IPS-NIHi11 (cell line): ENCODE measurements at places on chromosomes 7 and 10.

DNA sequence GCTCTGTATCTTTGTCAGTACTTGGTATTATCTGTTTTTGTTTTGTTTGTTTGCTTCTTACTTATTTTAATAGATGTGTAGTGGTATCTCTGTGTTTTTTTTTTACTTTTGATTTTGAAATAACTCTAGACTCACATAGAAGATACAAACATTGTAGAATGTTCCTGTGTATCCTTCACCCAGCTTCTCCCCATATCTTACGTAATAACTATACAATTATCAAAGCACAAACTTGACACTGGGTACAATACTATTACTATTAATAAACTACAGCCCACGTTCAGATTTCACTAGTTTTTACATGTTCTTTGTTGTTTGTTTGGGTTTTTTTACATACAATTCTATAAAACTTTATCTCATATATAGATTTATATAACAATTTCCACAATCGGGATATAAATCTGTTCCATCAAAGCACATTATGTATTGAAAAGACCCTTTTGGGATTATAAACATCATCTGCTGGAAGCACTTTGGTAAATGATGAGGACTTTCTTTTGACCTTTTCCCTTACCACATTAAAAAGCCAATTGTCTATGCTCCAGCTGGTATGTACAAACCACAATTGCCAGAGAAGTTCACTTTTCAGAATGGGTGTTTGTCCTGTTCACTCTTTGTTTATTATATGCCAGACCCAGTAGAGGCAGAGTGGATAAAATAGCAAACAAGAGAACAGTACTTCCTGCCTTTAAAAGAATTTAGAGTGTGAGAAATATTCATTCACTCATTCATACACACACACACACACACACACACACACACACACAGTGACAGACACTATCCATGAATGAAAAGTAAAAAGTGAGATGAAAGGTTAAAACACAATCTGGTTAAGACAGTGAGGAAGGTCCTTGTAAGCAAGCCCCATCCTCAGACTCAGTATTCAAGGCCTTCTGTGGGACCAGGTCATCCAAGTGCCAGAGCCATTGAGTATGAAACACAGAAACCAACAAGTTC, 113.0 kb downstream of the SGMS1 start:
- no peak for DNase-seq

DNA sequence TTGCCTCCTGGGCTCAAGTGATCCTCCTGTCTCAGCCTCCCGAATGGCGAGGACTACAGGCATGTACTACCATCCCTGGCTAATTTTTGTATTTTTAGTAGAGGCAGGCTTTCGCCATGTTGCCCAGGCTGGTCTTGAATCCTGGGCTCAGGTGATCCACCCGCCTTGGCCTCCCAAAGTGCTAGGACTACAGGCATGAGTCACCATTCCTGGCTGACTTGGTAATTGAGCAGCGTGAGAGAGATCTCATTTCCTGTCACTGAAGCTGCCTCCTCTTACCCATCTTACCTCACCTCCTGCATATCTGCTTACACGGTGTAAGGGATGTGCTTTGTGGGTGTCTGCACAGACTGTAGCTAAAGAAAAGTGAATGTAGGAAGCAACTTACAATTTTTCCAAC, 9.7 kb downstream of the IFIT3 start:
- no peak for DNase-seq

DNA sequence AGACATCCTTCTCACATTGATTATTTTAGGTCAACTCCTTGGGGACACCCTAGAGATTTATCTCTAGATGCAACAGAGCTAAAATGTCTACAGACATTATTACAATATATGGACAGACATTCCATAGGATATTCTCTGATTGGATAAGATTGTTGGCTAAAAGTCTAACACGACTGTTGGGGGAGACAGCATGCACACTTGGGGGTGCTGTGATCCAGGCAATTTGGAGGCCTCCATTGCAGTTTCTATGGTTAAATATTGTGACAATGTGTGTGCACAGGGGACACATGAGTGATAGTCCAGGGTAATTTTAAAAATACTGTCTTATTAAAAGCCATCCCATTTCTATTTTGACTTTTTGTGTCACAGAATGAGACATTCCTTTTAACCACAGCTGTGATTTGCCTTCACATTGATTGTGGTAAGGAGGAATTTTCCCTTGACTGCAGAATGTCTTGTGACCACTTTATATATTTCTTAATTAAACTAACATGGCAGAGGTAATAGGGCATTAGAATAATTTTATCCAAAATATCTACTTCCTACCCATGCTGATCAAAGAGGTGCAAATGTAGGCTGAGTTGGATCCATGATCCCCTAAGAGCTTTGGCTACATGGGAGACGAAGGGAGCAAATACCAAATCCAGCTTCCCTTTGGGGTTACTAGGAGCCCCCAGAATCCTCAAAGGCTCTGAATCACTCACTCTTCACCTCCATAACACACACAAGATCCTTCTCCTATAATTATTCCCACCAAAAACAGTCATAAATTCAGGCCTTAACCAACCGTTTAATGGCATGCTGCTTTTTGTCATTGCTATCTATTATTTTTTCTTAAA, 7.3 kb downstream of the TFPI2 start:
- no peak for DNase-seq

DNA sequence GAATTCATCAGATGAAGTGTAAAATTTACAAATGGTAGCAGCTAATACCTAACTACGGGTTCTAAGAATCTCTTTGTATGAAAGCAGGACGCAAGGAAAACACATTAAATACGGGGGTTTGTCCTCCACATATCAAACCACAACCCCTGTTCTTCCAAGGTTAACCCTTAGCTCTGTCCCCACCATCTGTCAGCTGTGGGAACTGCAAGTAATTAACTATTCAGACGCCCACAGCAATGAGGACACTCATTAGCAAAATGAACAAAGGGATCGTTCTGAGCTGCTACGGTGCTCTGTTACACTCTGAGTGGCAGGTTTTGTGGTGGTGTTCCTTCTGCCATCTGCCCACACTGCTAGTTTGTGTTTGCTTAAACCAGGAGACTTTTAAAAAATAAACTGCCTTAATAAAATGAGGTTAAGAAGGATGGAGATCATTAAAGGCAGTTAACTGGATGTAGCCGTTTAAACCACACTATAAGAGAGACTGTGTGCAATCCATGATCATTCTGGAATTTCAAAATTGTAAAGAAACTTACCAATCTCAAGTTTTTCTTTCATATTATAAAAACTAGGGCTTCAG, 51.4 kb downstream of the C10orf67 start:
- DNase-seq: peak; percentile 54

DNA sequence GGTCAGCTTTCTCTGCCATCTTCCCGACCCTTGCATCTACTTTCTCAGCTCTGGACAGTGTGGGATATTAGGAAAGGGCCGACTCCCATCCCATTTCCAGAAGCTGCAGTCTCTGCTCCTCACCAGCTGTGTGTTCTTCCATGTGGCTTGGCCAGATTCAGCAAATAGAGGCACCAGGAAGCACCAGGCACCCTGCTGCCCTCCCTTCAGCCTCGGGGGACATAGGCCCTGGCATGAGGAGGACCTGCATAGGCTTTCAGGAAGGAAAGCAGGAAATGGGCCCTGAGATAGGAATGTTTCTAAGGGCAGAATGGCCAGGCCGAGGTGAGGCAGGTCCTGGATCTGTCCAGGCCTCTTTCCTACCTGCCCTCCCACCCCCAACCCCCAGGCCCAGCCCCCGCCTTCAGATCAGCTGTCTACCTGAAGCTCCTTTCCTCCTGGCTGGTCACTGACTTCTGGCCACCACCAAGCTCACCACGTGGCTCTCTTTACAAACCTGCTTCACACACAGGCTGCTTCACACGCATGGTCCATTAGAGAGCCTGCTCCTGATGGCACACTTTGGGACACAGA, 27.5 kb upstream of the PURB start:
- peak; percentile 37 for DNase-seq

DNA sequence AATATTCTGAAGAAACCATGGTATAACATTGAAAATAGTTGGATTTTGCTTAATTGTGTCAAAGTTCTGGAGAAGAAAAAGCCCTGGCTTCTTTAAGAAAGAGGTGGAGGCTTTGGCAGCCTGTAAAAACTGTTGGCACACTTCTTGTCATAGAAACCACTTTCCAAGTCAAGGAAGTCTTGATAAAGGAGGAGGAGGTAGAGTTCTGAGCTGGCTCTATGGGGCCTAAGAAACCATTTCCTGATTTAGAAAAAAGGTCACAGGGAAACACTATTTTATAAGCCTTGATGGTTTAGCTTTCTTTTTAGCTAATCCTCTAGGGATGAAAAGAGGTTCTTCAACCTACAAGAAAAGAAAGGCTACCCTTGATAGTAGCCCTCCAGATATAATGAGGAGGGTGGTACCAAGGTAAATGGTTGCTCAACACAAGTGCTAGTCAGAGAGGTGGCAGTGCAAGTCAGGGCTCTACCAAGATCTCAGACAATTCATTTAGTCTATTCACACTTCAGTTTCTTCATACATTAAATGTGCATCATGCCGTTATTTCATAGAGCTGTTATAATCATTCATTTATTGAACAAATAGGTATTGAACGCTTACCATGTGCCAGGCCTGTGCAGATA, 346.9 kb downstream of the RNLS start:
- no peak for DNase-seq

DNA sequence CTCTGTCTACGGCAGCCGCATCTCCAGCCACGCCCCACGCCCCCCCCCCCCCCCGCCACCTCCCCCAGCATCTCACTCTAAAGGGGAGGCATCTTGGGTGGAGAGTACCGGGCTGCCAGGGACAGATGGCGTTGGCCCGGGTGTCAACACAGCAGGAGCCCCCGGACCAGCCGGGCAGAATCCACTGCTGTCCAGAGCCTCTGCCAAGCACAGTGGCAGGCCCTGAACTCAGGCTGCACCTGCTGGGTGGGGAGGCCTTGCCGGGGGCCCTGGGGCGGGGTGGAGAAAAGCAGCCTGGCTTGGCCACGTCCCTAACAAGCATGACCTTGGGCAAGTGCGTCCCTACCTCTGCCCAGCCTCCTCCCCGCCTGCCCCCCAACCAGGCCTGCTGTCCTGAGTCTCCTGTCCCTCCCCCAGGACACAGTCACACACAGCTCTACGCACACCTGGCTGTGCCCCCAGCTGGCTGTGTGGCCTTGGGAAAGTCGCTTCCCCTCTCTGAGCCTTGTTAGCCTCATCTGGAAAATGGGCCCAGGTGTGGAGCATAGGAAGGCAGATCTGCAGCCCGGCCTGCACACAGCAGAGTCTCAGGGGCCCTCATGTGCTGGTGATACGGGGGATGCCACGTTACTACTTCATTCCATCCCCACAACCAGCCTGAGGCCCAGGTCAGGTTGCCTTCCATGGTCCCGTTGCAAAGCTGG, 45.2 kb downstream of the MICALL2 start:
- DNase-seq: no peak

DNA sequence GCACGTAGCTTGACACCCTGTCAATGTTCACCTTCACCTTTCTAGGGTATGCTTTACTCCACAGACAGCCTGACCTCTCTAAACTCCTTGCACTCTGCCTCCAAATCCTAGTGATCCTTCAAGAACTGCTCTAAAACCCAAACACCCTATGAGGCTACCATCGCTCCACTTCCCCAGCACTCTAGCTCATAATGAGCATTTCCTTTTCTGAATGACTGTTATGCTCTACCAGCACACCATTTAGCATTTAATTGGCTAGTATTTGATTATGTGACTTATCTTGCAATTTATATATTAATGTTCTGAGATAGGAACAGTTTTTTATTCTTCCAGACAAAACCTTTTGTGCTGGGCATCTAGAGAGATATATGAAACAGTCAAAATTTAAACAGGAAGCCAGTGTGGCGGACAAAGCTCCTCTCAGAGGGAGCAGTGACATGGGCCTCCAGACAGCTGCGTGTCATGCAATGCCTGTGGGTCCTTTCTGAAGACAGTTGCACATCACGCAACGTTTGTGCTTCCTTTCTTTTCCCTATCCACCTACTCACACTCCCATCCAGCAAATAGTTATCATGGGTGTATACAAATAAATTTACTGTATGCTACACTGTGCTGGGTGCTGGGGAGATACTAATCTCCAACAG, 86.3 kb downstream of the ALOX5 start:
- no peak for DNase-seq

- peak; percentile 5 for DNase-seq
Observed at GRCh38 chr10:70494536-70494935, 16.0 kb downstream of the PALD1 start.

GRCh38 chr10:79022565-79023230, 46.1 kb upstream of the ZMIZ1 start:
- peak; percentile 94 for DNase-seq

DNA sequence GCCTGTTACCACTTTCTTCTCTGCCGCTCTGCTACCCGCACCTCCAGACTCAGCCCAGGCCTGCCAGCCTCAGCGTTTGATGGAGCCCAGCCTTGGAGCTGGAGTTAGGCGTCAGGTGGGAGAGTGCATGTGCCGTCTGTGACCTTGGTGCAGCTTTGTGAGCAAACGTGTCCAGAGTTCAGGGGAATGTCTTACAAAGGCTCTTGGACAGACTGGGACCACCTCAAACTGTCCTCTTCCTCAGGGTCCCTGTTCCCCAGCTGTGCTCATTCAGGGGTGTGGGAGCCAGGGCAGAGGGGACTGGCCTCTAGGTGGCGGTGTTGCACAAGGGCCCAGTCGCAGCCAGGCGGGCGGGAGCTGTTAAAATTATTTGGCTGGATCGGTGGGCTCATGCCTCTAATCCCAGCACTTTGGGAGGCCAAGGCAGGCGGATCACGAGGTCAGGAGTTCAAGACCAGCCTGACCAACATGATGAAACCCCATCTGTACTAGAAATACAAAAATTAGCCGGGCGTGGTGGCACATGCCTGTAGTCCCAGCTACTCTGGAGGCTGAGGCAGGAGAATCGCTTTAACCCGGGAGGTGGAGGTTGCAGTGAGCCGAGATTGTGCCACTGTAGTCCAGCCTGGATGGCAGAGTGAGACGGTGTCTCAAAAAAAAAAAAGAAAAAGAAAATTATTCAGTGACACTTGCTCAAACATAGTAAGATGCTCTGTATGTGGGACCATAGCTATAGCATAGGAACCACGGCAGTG, 89.2 kb downstream of the ADCY1 start:
- DNase-seq: peak; percentile 78

DNA sequence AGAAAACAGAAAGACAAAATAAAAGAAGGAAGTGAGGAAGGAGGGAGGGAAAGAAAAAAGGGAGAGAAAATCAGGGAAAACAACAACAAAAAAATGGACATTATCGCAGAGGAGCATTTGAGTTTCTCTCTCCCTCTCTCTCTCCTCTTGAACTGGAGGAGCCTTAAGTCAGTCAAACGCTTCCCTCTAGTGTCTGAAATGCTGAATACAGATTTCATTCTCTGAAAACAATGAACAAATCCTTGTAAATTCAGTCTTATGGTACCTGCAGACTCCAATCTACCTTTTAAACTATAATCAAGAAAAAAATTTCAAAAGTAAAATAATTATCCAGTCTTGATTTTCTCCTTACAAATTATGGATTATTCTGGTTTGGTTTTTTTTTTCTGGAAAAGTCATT, 89.2 kb upstream of the PFKP start:
- peak; percentile 49 for DNase-seq

DNA sequence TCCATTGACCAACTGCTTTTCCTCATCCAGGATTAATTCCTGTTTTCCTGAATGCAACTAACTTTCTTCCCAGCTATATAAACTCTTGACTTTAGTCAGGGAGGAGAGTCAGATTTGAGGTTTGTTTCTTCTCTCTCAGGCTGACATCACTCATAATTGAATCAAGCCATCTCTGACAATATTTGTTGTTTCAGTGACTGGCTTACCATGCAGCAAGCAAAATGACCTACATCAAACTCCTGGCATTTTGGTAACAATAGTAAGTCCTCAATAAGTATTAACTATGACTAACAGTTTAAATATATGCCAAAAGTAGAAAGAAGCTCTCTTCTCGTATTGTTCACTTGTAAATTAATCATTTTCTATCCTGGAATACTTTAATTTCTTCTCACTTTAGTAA, 625.7 kb upstream of the KCND2 start:
- no peak for DNase-seq
